Mammary epithelial cell (primary cell): ENCODE measurements at places on chromosomes 5 and 9. TPM values are rescaled to one million over a fixed set of nuclear protein-coding genes. Genes with fewer than 3 reads are reported as not detected.
A peak's percentile ranks its signal among the peaks of the same experiment; 100 is the strongest.

GRCh38 chr9:31259824-31260223, 1124.6 kb upstream of the ACO1 start:
- no peak for DNase-seq

DNA sequence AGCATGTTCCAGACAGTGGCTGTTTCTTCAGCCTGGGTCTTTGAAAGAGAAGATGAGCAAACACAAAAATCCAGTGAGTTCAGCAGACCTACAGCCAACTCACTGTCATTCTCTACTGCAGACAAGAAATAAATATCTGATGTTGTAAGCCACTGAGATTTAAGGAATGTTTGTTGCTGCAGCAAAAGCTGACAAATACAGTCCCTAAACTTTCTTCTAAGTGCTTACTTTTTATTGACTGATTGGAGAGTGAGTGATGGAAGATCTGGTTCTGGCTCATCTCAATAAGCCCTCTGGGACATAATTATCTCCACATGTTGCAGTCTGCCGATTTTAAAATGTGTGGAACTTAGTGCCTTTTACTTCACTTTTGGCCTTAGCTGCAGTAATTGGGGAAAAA, 69.9 kb upstream of the LMNB1 start:
- no peak for DNase-seq

DNA sequence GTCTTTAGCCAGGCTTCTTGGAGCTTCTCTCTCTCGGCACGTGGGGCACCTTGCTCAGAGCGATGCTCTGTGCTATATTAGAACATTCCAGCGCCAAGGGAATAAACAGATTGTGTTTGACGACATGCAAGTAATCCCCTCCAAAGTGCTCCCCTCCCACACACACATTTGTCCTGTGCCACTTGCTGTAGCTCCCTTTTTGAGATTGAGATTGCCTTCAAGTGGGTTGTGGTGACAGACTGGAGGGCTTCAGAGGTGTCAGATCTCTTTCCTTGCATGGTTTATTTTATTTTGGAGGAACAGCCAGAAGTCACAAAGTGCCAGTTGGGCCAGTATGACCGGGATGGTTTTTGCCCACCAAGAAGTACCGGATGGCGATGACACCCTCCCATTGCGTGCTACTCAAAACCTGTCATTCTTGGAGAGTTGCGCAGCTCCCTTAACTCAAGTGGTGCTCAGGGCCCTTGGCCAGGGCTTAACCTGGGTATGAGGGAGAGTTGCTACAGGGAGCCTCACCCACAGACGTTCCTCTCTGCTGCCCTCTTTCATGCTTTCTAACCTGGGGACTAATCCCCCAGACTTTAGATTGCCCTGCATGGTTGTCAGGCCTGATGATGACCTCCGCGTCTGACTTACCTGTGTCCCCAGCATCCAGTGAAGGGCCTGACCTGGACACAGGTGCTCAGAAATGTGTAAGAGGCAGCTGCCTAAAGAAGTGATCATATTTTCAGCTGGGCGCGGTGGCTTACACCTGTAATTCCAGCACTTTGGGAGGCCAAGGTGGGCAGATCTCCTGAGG, 18.8 kb upstream of the RPL26L1 start:
- no peak for DNase-seq

ANKRD20A1 gene
- 0.82 TPM in 1 of 2 replicates, not detected in the other for total RNA-seq

DNA sequence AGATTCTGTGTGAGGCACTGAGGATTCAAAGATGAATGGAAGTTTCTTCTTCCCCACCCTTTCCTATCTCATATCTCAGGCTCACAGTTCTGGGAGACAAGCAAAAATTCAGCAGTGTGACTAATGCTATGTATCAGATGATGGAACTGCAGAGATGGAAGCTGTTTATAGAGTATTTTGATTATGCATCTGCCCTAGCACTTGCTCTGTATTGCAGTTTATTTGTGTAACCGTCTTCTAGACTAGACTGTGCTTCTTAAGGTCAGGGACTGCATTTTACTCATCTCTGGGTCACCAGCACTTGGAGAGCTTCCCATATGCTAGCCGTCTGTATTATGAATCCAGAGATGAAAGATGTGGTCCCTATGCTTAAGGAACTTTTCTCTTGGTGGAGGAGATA, 12.6 kb downstream of the CAVIN4 start:
- DNase-seq: no peak

IRX1 gene
- 23.1 and 29.8 TPM in 2 replicates for total RNA-seq

DNA sequence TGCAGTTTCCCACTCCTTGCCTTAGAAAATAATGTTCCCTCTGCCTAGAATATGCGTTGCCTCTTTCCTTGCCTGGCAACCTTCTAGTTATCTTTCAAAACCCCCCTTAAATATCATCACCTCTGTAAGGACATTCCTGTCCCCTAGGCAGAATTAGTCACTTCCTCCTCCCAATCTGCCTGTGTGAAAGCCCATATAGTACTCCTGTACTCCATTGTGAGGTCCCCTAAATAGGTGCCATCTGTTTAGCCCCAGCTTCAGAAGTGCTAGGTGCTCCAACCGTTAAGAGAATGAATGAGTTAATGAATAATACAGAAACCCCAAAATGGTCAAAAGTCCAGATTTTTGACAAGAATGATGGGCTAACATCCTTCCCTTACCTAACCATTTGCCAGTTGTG, 181.4 kb downstream of the GDNF start:
- no peak for DNase-seq

DNA sequence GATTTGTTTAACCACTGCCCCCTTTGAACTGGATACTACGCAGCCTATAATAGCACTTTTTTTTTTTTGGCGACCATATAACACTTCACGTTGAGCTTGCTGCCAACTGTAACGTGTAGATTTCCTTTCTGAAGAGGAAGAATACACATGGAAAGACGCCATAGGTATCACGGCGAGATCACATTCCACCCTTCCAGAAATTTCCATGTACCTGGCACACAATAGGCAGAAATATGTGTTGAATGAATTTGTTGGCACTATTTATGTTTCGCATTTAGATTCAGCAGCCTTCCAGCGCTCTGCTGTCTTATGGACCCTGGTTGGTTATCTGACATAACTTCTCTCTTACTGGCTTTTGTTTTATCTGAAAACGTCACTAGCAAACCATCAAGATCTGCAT, 250.3 kb downstream of the SLIT3 start:
- DNase-seq: no peak

SGCD gene
- total RNA-seq: not detected in 2 replicates

DNA sequence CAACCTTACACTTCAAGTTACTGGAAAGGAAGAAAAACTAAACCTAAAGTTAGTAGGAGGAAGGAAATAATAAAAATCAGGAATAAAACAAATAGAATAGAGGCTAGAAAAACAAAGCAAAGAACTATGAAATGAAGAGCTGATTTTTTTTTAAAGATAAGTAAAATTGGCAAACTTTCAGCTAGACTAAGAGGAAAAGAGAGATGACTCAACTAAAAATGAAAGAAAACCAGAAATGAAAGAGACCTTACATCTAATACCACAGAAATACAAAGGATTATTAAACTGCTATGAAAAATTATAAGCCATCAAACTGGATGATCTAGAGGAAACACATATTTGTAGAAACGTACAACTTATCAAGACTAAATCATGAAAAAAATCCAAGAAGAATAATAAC, 60.0 kb downstream of the PRRC1 start:
- no peak for DNase-seq

UBE2QL1 gene
- total RNA-seq: 1.0 TPM

- no peak for DNase-seq
These were observed 78.3 kb downstream of the DPYSL3 start for GRCh38 chr5:147431586-147431985.

FRRS1L gene
- total RNA-seq: not detected in 2 replicates

GRCh38 chr5:169768416-169768815, 131.3 kb downstream of the DOCK2 start:
- no peak for DNase-seq

THBS4 gene
- 0.88 and 0.92 TPM in 2 replicates for total RNA-seq

PCDHGA2 gene
- total RNA-seq: 1.3 and 1.7 TPM in 2 replicates

GRCh38 chr5:102711525-102712385, 43.4 kb upstream of the PAM start:
- peak; percentile 4 for DNase-seq

DNA sequence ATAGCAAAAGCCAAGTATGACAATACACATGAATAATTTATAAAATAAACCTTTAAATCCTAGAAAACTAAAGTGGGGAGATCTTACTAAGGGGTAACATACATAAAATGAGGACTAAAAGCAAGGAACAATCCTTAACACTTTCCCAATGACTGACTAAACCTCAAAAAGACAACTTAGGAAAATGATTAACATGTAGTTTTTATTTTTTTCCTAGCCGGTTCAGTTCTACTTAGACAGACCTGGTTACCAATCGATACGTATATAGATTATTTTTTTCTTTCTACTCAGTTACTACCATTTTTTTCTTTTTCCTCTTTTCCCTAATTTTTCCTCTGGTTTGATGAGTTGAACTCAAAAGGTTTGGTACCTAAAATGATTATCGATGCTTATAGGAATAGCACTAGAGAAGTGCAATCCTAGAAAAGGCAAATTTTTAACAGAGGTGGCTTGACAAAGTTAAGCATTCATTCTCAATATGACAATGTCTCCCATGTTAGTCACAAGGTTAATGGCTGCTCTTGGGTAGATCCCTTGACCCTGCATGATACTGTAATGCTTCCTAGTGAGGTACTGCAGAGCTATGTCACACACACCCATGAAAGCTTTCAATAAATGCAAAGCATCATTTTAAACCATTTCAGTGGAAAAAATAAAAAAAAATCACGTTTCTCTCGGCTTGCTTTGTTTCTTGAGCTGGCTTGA, 41.5 kb downstream of the FBXO4 start:
- DNase-seq: no peak

GRCh38 chr5:44862808-44863207, 54.1 kb downstream of the MRPS30 start:
- DNase-seq: peak; percentile 17

- peak; percentile 14 for DNase-seq
These were observed 1.3 kb downstream of the NR4A3 start for GRCh38 chr9:99822806-99823591.

SLC36A2 gene
- not detected in 2 replicates for total RNA-seq

DNA sequence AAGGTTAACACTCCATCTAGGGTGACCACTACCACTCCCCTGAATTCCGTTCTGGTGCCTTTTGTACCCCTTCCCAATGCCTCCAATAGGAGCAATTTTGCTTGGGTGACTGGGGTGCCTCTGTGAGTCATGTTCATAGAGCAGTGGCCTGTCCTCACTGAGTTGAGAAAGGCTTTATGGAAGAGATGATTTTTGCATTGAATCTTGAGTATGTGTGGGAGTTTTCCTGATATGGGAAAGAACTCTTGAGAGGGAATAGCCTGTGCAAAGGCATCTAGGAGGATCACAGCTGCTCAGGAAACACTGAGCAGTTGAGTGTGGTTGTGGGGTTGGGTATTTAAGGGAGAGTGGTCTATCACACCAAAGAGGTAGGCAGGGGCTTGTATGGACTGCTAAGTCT, 16.2 kb downstream of the C9orf43 start:
- DNase-seq: no peak

DNA sequence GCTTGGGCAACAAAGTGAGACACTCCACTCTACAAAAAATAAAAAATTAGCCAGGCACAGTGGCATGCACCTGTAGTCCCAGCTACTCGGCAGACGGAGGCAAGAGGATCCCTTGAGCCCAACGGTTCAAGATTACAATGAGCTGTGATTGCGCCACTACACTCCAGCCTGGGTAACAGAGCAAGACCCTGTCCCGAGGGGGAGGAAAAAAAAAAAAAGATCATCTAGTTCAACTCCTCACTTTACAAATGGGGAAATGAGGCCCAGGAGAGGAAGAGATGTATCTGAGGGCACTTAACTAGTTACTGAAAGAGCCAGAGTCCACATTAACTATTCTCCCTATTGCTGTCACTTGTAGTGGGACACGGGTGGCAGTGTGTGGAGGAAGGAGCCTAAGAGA, 13.8 kb downstream of the PDCL start:
- DNase-seq: no peak

- no peak for DNase-seq
These were observed 80.8 kb upstream of the IL12B start for GRCh38 chr5:159411115-159411514.

MZB1 gene
- not detected for total RNA-seq

CRB2 gene
- not detected in 2 replicates for total RNA-seq

GRCh38 chr5:29263915-29264351, 1929.6 kb upstream of the CDH6 start:
- DNase-seq: no peak

GRCh38 chr5:38420691-38421390, 135.6 kb downstream of the LIFR start:
- peak; percentile 57 for DNase-seq

AGXT2 gene
- not detected in 2 replicates for total RNA-seq

GRCh38 chr5:154164249-154164581, 26.3 kb upstream of the GALNT10 start:
- DNase-seq: no peak

- DNase-seq: no peak
These were observed 45.3 kb upstream of the DNAH5 start for GRCh38 chr5:13989832-13990231.

DNA sequence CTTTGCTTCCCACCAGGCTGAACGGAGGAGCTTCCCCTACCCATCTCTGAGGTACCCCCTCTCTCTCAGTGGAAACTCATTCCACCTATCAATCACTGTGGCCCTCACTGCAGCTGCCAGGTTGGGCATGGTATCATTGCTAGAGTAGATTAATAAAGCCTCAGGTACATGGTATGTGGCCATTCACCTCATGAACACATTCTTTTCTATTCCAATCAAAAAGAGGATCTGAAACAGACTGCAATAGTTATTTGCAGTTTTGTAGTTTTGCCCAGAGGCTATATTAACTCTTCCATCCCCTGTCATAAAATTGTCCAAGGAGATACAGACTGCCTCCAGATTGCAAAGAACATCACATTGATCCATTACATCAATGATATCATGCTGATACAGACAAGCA, 85.8 kb upstream of the MVB12B start:
- DNase-seq: no peak

DNA sequence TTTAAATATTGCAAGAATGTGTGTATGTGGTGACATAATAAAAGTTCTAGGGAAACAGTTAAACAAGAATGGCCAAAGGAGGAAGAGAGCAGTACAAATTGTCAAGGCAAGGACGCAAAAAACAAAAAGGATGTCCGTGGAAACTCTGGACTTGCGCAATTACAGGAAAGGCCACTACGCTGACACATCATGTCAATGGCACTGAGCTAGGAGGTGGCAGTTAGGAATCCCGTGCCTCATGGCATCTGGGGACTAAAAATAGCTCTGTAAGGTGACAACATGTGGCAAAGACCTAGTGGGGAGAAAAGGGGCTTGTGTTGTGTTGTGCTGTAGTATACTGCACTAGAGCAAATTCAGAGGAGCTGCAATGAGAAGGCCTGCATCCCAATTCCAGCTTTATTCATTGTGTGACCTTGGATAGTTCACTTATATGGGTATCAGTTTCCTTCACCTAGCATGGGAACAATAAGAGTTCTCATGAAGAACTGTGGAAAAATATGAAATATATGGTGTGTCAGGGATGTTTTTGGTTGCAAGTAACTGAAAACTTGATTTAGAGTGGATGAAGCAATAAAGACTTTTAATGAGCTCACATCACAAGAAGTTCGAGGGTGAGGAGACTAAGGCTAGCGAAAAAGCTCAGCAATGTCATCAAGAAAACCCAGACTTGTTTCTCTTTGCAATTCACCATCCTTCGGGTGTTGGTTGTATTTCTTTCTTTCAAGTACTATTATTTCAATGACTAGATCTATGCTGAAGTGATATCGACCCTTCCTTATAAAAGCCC, 124.1 kb upstream of the STC2 start:
- DNase-seq: peak; percentile 32
